Urinary bladder (tissue), 4 donors: ENCODE measurements at places on chromosomes 2 and 18. TPM values are rescaled to one million over a fixed set of nuclear protein-coding genes. Genes with fewer than 3 reads are reported as not detected.

Gene SANBR
- 3.3 TPM for polyA plus RNA-seq

GRCh38 chr18:43589611-43590151 lies 312.4 kb upstream of the SYT4 start:
- DNase-seq, result no peak

Gene SCYGR4
- polyA plus RNA-seq, result not detected

DNA sequence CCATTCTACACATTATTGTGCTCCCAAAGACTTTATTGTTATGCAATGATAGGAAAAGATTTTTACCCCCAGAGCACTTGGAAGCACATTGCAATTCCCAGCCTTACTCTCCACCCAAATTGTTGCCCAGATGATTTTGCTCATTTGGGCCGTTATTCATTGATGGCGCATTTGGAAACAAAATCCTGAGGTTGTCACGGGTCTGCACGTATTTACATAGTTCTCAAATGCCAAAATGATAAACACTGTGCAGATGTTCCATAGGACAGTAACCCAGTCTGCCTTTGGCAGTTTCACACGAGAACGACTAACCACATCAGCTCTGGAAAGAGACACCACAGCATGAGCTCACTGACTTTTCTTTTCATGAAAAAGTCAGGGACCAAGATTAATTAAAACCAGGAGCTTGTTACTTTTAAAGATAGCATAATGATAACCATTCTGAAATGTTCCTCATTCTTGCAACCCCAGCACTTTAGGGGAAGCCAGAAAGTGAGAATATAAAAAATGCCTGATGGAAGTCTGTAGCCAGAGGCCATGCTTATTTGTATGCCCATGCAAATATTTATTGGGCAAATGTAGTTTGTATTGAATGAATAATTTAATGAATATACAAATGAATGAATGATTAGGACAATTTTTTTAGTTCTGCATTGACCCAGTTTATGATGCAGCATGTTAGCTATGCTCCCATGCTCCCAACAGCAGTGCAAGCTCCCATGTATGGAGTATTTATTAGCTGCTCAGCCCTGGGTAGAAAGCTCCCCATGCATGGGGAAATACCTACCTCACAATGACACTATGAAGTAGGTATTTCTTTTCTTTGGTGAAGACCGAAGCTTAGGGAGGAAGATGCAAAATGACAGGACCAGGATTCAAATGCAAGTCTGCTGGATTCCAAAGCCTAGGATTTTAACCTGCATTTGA lies 84.6 kb downstream of the MAIP1 start:
- peak; percentile 55 for DNase-seq

DNA sequence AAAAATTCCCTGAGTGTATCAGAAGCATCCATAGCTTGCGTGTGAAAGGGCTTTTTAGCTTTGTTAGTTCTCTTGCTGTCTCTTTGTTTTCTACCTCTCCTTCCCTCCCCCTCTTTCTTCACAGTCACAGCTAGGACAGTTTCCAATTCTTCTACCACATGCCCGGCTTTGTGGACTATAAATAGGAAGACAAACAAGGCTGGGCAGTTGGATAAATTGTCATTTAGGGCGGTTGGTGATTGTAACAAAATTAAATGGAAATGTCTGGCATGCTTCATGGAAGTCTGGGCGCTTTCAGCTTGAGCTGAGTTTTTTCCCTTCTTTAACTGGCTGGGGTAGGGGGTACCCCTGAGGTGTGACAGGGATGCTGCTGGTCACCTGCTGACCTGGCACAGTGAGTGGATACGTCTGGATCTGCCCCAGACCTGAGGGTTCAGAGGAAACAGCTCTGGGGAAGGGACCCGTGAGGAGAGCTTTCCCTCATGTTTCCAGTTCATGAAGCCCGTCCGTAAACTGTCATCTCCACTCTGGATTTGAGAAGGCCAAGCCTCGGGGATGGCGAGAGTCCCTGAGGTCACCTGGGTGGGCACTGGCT lies 29.0 kb upstream of the GIGYF2 start:
- DNase-seq, result no peak

Gene MRO
- 0.90 TPM for polyA plus RNA-seq

Gene CAMKMT
- polyA plus RNA-seq, result 5.4 TPM

Gene PAIP2B
- 4.2 TPM for polyA plus RNA-seq

- DNase-seq, result no peak
These were observed 451.1 kb upstream of the NETO1 start for GRCh38 chr18:73318739-73319479.

DNA sequence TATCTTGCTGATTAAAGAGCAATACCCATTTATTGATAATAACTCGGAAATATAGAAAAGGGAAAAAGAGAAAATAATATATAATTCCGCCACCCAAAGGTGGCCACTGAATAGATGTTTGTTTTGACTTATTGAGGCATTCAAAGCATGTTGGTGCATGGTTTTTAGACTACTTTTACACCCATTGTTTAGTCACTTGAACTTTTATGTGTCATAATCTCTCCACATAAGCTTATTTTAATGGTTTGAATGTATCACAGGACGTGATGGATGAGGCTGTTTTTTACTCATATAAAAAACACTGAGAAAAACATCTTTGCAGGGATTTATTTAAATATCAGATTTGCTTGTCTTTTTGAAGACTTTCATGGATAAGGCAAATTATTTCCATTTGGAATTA lies 120.4 kb downstream of the ACKR3 start:
- DNase-seq, result no peak

- no peak for DNase-seq
These were observed 6.7 kb downstream of the PTPRN start for GRCh38 chr2:219302412-219302968.

Gene GNLY
- polyA plus RNA-seq, result 1.8 TPM

DNA sequence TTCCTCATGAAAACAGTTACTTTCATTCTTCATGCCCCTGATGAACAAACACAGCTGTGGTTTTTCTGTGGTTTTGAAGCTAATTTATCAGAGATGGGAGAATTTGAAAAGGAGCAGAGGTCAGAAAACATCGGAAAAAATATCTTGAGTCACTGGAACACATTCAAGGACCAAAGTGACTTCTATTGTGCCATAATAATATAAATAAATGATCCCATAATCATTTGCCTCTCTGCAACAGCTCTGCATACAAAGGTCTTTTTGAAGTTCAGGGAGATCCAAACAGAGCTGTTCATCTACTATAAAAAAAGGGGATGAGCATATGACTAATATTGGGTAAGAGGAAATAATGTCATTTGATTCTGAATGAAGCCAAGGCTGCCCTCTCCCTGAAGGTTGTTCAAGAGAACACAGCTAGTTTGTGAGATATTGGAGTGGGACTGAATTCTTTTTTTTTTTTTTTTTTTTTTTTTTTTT lies 201.3 kb upstream of the GALNT5 start:
- no peak for DNase-seq

- no peak for DNase-seq
These were observed 185.3 kb downstream of the STK39 start for GRCh38 chr2:168062054-168062453.

- DNase-seq, result no peak
These were observed 210.8 kb upstream of the SLC35G4 start for GRCh38 chr18:11398625-11399024.

DNA sequence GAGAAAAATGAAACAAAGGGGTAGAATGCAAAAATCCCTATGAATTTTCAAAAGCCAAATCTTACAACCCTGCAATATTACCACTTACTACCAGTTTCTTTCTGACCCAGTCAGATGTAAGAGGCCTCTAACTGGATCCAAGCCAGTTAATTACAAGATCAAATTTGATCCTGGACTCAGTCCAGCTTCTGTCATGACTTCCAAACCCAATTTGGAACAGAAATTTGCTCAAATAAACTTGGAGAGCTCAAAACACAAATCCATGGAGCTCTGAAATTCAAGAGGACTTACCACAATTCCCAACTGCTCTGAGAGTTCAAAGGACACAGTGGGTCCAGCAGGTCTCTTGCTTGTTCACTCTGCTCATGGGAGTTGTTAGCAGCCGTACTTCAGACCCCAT lies 1271.7 kb upstream of the SLC39A10 start:
- no peak for DNase-seq

DNA sequence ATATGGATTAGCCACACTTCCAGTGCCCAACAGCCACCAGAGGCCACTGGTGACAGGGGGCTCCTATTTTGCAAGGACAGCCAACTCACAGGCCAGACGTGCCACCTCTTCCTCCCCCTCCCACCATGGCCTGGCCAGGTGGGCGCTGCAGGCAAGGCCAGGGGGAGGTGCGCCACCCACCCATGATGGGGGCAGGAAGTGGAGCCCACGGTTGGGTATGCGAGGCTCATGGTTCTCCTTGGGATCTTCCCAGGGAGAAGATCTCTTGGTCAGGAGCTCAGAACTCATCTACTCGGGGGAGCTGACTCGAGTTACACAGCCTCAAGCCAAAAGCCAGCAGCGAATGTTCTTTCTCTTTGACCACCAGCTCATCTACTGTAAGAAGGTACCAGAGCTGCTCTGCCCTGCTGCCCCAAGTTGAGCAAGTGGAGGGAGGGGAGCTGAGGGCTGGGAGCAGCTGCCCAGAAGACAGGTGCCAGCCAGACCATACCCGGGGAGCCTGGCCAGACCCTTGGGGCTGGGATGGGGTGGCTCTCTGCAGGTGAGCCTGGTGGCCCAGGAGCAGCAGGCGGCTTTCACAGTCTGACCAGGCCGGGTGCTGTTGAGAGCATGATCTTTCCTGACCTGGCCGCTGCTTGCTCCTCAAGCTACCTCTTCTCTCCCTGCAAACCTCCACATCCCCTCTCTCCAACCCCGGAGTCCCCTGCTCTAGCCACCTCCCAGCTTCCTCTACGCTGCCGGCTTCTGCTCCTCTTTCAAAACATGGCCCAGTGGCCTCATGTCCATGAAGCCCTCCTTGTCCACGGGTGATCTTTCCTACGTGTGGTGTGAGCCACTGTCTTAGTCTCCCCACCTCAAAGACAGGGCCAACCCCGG lies 49.8 kb downstream of the FAM168B start:
- no peak for DNase-seq

- DNase-seq, result no peak
These were observed 48.9 kb downstream of the CCDC68 start for GRCh38 chr18:54910161-54910919.

Gene FRZB
- 6.3 TPM for polyA plus RNA-seq

Gene VSNL1
- 1.1 TPM for polyA plus RNA-seq

DNA sequence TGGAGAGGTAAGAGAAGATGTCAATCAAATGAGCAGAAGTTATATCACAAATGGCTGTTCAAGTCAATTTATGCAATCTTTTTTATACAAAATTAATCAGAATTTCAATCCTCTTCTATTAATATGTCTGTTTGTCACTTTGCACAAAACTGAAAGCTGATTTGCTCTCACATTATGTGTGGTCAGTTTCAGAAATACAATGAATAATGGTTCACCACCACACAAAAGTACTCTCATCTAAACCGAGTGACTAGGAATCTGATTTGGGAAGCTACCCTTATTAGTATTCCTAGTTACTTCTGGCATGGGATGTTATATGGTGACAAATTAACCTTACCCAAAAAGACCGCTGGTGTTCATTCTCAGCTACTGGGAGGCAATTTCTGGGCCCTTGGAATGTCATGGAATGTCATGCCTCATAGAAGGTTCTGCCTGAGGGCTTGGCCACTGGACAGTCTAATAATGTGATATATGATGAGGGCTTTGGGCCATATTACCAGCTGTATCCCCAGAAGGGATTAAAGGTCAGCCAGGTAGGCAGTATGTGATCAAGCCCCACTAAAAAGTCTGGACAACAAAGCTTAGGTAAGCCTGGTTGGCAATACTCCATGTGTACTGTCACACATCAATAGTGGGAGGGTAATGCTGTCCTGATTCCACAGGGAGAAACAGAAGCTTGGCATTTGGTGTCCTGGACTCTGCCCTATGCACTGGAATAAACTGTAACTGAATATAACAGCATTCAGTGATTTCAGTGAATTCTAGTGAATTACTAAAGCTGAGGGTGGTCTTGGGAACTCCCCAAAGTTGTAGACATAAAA lies 113.2 kb downstream of the PIGN start:
- DNase-seq, result no peak

Gene TYMS
- polyA plus RNA-seq, result 2.2 TPM

DNA sequence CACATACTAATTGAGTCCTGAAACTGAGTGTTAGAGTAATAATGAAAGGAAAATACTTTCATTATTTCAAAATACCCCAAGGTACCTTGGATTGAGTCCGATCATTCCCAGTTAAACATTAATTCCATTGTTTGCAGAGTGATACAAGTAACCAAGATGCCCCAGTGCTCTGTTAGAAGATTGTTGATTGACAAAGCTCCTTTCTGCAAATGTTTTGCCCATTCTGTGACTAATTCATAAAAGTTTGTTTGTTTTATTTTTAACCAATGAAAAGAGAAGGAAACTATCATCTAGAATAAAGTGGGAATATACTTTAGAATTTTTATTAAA lies 124.0 kb downstream of the GULP1 start:
- DNase-seq, result no peak

GRCh38 chr2:108637304-108637669 lies 82.0 kb upstream of the RANBP2 start:
- DNase-seq, result no peak

Gene DRC1
- not detected for polyA plus RNA-seq

DNA sequence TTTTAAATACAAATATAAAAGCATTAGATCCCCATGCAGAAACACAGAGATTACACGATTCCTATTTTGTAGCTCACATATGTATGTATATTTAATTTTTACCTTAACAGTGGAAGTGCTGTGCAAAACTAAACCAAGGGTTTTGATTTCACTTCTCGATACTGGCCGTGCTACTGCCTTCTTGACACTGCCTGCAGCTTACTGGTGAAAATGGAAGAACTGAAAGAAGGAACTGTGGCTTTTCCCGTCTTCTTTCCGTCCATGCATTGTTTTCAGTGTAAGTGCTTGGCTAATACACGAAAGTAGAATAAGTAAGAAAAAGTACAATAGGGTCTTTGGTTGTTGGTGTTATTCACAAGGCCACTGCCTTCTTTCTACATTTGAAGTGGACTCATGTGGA lies 129.5 kb downstream of the NDUFA10 start:
- no peak for DNase-seq

DNA sequence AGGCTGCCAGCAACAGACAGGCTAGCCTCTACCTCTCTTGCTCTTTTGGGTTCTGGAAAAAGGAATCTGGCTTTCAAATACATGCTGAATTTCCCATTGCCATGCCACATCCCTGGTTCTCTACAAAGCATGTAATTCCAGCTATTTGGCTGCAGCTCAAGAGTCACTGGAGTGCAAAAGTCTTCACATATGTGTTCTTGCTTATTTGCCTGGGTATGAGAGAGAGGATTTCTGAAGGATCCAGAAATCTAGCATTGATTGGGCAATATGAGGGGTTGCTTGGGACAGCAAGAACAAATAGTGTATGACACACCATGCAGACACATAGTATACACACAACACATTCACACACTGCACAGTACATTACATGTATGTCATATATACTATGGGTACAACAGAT lies 30.7 kb upstream of the LGALSL start:
- no peak for DNase-seq
